ENCODE measurements at places on chromosomes 2 and 18.

DNA sequence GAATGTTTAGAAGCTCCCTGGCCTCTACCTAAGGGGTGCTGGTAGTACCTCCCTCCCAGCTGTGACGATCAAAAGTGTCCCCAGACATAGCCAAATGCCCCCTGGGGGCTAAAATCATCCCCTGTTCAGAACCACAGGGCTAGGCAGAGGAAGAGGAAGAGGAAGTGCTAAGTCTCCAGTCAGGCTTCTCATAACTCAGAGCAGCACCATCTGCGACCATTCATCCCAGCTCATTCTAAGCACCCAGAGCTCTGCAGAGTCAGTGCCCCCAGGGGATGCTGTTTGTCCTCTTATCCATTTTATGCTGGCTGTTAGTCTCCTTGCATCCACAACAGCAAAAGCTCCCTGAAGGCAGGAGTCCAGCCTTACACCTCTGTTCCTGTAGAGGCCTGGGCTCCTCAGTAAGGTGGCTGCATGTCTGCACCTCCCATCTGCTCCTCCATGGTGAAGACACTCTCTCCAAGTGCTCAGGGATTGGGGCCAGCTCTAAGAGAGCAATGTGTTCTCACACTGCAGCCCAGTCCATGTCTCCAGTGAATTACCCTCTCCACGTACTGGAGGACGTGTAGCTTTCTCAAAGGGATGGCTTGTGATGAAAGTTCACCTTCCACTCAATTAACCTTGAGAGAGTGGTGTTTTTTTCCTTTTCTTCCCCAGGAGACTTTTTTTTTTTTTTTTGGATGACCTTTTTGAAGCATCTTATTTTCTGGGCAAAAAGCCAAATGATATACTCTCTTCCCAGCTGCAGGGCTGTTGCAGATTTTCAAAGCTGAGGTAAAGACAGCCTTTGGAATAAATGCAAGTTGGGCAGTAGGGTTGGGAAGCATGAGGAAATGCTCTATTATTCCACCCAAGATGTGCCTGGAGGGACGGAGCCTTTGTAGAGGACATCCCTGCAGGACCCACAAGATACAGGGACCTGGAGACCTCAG, 158.9 kb upstream of the SLC14A2 start:
- no peak for DNase-seq

GRCh38 chr18:40985436-40985835, 969.6 kb upstream of the PIK3C3 start:
- DNase-seq = no peak

DNA sequence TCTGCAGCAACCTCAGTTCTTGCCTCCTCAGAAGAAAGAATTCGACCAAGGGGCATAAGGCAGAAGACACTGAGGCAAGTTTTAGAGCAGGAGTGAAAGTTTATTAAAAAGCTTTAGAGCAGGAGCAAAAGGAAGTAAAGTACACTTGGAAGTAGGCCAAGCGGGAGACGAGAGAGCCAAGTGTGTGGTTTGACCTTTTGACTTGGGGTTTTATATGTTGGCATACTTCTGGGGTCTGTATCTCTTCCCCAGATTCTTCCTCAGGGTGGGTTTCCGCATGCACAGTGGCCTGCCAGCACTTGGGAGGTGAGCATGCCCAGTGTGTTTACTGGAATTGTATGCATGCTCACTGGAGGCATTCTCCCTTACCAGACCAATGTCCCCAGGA, 59.3 kb upstream of the ANKRD44 start:
- DNase-seq = no peak

GRCh38 chr2:52356556-52356955, 1324.6 kb upstream of the NRXN1 start:
- no peak for DNase-seq

- DNase-seq = no peak
Observed at GRCh38 chr2:98891591-98891990, 44.4 kb downstream of the CRACDL start.

- DNase-seq = no peak
Observed at GRCh38 chr2:207640661-207641060, 15.5 kb upstream of the METTL21A start.

DNA sequence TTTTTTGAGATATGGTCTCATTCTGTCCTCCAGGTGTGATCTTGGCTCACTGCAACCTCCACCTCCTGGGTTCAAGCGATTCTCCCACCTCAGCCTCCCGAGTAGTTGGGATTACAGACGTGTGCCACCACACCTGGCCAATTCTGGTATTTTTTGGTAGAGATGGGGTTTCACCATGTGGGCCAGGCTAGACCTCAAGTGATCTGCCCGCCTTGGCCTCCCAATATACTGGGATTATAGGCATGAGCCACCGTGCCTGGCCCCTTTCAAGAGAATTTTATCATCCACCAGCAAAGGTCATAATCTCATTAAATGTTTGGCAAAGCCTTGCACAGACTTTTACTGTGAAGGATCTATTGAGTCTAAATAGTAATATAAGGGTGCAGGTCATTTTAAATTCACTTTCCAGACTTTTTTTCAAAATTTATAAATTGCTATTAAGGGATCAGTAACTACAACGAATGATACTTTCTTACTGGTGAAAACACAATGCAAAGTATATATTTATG, 2.5 kb downstream of the HADHA start:
- DNase-seq = no peak

DNA sequence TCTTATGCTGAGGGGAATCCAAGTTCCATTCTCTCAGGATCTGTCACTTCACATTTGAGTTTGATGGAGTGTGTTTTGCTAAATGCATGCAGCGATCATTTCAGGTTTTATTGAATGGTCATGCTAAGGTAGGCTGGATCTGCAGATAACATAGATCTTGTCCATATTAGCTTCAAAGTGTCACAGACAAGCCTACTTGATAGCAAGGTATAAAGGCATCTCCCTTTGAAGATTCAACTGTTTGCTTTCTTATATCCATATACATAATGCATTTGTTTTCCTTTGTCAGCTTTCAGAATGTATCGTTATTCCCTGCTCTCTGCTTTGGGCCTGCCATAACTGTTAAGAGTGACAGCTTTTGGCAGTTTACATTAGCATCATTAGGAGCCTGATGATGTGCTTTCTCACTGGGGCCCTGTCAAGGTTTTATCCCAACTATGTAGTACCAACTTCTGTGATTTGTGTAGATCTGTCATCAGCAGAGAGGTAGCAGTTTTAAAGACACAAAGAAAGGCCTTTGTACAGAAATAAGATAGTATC, 604.3 kb upstream of the CDH7 start:
- no peak for DNase-seq

DNA sequence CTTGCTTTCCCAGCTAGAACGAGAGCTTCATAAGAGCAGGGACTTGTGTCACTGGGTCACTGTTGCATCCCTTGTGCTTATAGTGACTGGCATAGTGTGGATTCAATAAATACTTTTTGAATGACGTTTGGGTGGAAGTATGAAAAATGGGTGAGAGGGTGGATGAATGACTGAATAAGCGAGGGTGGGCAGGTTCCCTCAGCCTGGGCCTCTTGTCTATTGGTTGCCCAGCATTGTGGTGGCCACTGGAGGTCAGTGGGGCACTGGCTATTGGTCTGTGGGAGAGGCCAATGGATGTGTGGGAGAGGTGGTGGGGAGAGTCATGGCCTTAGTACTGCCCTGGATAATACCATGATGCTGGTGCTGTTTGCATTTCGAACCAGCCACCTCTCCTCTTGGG, 93.8 kb upstream of the SKOR2 start:
- DNase-seq = no peak

- no peak for DNase-seq
Observed at GRCh38 chr2:23157812-23158211, 227.2 kb upstream of the KLHL29 start.

- DNase-seq = peak; percentile 84
Observed at GRCh38 chr2:84881581-84882413, 913 bp upstream of the TRABD2A start.

GRCh38 chr2:127611076-127611925, 34.7 kb upstream of the GPR17 start:
- no peak for DNase-seq

GRCh38 chr2:215002500-215002899, 135.9 kb downstream of the ABCA12 start:
- peak; percentile 13 for DNase-seq

DNA sequence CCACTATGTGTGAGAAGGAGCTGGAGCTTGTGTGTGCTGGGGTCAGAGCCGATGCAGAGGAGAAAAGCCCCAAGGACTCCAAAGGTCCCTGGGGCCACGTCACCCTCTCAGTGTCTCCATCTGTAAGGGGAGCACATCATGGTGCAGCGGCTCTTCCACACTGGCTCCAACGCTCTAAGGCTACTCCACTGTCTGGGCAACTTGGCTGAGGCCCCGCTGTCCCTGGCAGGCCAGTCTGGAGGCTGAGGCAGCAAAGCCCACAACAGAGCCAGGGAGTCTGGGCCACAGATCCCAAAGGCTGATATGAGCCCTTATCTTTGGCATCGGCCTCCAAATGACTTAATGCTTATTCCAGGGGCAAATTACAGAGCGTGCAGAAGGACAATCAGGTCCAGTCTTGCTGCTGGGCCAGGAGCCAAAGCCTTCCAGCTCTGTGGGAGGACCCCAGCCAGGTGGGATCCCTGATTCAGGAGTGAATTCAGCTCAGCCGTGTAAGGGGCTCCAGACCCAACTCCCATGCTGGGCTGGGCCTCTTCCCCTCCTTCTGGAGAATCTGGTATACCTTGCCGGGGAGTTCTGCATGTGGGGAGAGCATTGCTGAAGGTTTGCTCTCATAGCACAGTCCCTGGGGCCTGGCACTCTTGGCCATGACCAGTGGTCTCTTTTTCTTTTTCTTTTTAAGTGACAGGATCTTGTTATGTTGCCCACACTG, 1.8 kb upstream of the DUSP2 start:
- DNase-seq = no peak

GRCh38 chr2:124647663-124648062, 622.6 kb downstream of the CNTNAP5 start:
- DNase-seq = no peak

GRCh38 chr18:7946734-7947377, 379.7 kb downstream of the PTPRM start:
- no peak for DNase-seq

DNA sequence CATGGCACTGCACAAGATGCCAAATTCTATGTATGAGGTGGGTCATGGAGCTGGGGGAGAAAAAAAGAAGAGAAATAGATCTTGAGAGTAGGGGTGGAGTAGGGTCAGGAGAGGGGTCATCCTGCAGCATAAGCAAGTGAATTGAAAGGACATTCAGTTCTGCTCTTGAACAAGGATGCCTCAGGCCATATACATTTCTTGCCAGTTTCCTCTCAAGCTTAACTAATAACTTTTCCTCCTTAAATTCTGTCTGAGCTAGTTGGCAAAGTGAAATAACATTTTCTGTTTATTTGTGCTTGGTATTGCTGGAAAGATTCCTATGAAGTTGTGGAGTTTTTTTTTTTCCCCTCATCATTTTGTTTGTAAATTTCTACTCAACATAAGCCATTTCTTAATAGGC, 99.0 kb upstream of the LTBP1 start:
- DNase-seq = no peak

DNA sequence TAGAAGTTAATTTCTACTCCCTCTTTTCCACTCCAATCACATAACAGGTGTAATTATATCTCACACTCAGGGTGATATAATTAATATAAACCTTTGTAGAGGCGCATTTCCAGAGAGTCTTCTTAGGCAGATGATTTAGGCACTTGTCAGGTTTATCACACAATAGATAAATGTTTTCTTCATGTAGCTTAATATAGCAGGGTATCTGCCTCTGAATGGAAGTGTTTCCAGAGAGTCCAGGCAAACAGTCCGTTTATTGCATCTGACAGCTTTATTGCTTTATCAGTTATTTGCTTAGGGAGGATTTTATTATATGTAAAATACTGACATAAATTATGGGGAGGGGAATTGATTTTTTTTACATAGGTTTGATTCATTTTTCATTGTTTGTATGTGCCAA, 766.3 kb downstream of the SLC4A3 start:
- no peak for DNase-seq

DNA sequence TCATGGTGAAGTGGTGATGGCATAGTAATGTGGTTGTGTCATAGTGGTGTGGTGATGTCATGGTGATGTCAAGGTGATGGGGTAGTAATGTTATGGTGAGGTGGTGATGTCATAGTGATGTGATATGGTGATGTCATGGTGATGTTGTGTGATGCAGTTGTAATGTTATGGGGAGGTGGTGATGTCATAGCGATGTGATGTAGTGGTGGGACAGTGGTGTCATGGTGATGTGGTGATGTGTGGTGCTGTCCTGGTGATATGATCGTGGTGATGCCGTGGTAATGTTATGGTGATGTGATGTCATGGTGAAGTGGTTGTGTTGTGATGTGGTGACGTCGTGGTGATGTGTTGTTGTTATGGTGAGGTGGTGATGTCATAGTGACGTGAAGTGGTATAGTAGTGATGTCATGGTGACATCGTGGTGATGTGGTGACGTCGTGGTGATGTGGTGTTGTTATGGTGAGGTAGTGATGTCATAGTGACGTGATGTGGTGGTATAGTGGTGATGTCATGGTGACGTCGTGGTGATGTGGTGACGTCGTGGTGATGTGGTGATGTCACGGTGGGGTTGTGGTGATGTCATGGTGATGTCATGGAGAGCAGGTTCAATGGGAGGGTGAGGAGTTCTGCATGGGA, 242.7 kb upstream of the MYT1L start:
- no peak for DNase-seq

- no peak for DNase-seq
Observed at GRCh38 chr18:44793194-44793593, 112.5 kb downstream of the SETBP1 start.

DNA sequence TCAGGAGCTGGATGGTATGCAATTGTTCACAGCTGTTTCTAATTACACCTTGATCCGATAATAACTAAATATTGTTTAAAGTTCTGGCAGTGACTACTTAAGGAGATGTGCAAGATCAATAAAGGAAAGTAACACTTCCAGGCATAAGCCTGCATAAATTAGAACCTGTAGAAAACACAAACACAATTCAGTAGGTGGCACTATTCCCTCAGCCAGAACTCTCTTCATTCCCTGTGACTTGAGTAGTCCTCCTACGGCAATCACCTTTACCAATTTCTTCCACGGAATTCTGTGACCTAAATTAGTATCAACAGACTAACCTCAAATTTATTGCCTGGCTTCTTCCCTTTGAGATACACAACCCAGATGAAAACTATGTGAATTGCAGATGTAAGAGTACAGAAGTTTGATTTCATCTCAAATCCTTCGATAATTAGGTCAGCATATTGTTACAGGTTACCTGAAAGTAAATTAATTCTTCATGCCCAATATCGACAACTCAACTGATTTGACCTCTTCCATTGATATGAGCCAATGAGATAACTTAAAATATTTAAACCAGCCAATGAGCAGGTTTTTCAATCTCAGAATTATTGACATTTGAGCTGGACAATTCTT, 137.8 kb downstream of the PID1 start:
- peak; percentile 35 for DNase-seq

GRCh38 chr2:196468394-196468793, 171.1 kb upstream of the CCDC150 start:
- no peak for DNase-seq

DNA sequence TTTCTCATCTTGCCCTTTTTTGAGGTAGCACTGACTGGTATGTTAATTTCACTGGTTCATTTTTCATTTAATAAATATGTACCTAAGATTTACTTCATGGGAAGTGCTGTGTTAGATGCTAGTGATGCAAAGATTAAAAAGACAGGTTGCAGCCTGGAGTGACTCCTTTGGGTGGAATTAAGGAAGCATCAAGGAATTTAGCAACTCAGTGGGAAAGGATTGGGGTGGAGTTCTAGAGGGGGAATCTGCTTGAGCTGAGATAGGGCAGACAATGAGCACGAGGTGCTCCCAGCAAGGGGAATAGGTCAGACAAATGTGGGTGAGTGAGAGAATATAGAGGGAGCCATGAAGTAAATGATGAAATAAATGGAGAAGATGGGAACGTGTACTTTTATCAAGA, 57.0 kb downstream of the LYPD6 start:
- DNase-seq = no peak

All from inflammatory macrophage (primary cell).